Activated CD4-positive, alpha-beta memory T cell treated with anti-CD3 and anti-CD28 coated beads for 36 hours (primary cell): ENCODE measurements at places on chromosomes 5 and 9. TPM values are rescaled to one million over a fixed set of nuclear protein-coding genes. Genes with fewer than 3 reads are reported as not detected.

- no peak for DNase-seq
These were observed 88.0 kb downstream of the NLN start for GRCh38 chr5:65809817-65810531.

GRCh38 chr5:167156446-167156845, 1135.0 kb upstream of the WWC1 start:
- no peak for DNase-seq

- DNase-seq, result no peak
These were observed 22.5 kb upstream of the NIPSNAP3A start for GRCh38 chr9:104725014-104725413.

DNA sequence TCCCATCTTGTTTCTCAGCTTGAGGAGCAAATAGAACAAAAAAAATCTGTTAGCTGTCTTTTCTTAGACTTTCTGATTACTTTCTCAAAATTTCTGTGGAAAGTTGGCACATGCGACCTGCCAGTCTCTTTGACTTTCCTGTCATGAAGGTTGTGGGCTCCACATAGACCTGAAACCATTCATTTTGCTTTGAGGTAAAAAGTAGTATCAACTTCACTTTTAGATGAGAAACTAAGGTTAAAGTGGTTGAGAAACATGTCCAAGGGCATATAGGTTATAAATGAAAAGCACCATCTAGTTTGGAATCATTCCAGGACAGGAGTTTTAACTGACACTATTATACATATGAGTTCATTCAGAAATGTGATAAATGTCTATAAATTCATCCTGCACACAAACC, 42.7 kb downstream of the ST8SIA4 start:
- peak; percentile 26 for DNase-seq

DNA sequence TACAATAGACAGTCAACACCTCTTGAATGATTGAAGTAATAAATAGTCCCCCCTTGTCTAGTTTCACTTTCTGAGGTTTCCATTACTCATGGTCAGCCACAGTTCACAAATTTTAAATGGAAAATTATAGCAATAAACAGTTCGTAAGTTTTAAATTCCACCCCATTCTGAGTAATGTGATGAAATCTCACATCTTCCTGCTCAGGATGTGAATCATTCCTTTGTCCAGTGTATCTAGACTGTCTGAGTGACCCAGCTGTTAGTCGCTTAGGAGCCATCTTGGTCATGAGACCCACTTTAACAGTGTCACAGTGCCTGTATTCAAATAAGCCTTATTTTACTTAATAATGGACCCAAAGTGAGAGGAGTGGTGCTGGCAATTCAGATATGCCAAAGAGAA, 311.6 kb upstream of the PRR16 start:
- DNase-seq, result no peak

- DNase-seq, result no peak
These were observed 9.9 kb downstream of the PLPP7 start for GRCh38 chr9:131299346-131299960.

DNA sequence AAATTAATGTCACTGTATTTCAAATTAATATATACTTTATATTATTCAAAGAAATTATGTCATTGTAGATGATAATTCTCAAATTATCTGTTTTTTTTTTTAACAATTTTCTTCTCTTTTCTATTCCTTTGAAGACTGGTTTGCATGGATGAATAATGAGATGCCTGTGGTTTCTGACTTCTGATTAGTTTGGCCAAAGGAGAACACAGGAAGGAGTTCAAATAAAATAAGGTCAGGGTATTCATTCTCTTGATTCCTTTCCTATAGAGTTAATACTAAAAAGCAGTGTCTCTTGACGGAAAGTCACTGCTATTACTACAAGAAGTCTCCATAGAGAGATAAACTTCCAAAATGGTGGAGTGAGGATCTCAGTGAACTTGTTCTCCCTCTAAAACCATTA, 279.6 kb upstream of the FTMT start:
- DNase-seq, result no peak

DNA sequence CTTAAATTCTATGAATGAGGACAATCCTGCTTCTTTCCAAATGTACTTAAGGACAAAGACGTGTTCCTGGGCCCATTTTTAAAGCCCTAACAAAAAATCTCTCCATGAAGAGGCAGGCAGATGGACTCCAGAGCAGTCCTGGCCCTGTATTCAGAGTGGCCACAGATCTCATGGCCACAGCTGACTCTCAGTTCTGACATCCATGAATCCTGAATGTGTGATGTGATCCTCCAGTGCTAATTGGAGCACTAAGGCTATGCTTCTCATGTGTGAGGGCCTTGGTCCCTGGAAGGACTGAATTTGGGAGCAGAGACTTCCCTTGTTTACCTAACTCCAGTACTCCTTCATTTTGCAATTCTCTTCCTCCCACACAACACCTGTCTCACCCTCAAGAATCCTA, 373.0 kb downstream of the AGTPBP1 start:
- no peak for DNase-seq

GRCh38 chr9:96721731-96722429, 56.0 kb downstream of the ZNF510 start:
- DNase-seq, result no peak

PHPT1 gene
- 92.2 TPM for total RNA-seq

DNA sequence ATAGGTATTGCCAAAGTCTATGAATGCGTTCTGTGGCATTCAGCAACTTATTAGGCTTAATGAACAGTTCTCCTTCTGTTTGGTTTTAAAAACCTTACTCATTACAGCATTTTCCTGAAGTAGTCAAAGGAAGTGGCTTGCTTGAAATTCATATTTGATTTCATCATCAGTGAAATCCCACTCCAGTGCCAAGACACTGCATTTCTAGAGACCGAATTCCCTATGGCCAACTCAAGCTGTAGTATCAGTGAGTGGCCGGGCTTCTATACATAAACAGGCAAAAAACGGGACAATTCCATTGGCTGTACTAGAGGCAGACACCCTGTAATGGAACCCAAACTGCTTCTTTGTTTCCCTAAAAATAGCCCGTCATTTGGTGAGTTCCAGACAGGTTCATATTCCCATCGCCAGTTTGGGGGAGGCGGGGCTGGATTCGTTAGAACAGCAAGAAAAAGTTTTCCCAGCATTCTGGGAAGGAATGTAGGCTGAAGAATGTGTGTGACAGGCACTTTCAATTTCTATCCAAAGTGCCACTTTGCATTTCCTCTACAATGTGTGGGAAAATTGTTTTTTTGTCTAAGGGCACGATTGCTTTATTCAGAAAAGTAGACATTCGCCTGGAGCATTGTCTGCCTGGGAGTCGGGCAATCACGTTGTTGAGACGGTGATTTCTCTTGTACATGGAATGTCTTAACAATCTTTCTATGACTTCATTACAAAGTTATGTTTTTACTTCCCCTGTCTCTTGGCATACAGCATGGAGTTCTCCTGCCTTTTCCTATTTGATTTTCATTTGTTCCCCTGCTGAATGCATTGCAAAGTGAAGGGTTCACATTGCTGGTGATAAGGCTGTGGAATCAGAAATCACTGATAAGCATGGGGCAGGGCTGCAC, 141.8 kb upstream of the MAST4 start:
- DNase-seq, result no peak

DNA sequence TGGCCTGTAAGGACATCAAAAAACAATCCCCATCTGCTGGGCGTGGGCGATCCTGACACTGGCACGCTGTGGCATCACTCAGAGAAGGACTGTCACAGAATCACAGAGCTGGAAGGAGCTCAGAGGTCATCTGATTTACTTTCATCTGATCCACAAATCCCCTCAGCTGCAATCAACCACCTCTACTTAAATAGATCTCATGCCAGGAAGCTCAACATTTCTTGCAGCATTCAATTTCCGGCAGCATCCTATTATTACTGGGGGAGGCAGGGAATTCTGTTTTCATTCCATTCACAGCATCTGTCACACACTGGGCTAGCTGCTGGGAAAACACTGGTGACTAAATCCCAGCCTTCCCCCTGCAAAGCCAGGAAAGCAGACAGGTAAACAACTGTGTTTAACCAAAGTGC, 38.3 kb downstream of the RETREG1 start:
- DNase-seq, result no peak

DNA sequence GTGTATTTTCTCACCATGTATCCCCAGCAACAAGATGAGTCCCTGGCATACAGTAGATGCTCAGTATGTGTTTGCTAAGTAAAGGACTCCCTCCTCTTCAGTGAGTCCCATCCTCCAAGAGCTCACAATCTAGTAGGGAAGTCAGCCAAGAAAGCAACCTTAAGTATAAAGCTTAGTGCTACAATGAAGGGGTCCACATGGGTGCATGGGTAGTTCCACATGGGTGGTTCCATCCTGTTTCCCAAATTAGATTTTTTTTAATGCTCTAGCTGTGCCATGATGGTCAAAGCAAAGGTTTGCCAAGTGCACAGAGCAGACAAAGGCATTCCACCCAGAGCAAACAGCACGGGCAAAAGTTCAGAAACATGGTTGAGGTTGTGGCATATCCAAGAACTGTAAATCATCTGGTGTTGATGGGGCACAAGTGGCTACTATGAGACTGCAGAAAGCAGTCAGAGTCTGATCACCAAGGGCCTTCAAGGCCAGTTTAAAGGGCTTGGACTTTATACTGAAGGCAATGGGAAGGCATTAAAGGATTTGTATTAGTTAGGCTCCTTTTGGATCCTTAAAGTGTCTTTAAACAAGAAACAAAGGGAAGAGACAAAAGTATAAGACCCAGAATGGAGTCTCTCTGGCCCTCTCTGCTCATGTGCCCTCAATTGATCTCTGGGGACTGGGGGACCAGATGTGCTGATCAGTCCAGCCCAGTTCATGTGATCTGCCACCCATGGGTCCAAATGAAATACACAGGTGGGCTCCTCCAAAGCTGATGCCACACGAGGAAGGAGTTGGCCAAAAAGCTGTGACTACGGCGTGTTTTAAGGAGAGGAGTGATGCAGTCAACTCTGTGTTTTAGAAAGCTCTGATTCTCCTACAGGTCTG, 9.0 kb upstream of the CPLX2 start:
- no peak for DNase-seq

DNA sequence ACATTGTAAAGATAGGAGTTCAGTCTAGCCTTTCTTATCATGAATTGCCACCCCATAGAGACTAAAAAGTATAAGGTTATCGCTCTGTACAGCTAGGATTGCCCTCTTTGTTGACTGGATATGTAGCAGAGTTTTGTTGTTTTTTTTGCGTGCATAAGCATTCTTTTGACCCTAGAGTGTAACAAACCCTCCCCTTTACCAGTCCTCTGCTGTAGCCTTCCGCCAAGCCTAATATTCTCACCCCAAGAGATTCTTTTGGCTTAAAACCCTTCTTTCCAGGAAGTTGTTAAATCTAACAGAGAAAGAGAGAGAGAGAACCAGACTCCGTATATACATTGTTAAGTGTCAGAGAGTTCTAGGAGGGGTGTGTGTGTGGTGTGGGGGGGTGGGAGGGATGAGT, 113.9 kb downstream of the FGF1 start:
- DNase-seq, result no peak

PCDHGC3 gene
- not detected for total RNA-seq

PROB1 gene
- total RNA-seq, result 3.8 TPM

DNA sequence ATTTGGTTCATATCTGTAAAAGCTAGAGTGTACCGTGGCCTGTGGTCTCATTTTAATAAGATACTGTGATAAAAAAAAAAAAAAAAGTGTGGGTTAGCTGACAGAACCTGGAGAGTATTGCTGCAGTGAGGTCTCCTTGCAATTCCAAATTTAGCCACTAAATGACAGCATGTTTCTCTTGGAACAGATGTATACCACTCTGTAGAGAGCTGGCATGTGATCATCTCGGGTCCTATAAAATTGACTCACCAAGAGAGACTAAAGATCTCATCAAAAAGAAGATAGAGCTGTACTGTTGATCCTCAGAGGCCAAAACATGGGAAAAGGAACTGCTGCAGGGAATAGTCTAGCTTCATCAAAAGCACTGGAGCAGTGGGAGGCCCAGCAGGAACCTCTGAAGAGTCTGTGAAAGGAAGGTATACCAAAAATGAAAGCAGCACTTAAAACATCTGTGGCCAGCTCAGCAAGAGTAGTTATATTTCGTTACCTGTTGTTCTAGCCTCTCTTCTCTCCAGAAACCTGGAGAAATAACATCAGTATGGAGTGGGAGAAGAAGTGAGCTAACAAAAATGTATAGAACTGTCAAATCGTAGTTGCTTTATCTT, 826.8 kb downstream of the EFNA5 start:
- no peak for DNase-seq

SOWAHA gene
- total RNA-seq, result not detected

SKP2 gene
- 33.1 TPM for total RNA-seq

DNA sequence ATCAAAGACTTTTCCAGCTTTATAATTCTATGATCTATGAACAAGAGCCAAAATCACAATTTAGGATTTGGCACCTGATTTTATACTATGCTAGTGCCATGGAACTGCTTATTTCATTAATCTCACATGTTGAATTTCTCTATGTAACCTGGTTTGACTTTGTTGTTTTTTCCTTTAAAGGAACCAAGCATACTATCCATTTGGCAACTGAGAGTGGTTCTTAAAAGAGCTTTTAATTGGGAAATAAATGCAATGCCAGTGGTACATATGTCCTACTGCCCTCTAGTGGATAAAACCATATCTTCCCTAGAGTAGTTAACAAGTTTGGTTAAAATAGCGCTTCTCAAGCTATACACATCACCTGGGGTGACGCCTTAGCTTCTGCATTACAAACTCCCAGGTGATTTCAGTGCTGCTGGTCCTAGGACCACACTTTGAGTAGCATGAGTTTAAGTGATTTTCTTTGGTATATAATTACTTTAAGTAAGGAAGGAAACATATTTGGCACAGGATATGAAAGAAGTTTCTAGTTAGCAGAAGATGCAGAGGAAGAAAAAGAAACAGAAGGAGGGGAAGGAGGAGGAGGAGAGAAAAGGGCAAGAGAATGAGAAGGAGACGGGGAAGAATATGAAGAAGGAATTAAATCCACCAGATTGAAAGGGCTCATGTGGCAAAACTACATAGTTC, 56.8 kb downstream of the FGF10 start:
- no peak for DNase-seq

- DNase-seq, result no peak
These were observed 1247.0 kb upstream of the ACO1 start for GRCh38 chr9:31137176-31138160.

HAPLN1 gene
- total RNA-seq, result not detected

GRCh38 chr9:124242331-124243194, 15.2 kb upstream of the NEK6 start:
- no peak for DNase-seq

GRCh38 chr9:127059030-127059429, 63.4 kb downstream of the ANGPTL2 start:
- peak; percentile 23 for DNase-seq

RANBP3L gene
- total RNA-seq, result not detected

- DNase-seq, result no peak
These were observed 3.4 kb downstream of the CPEB4 start for GRCh38 chr5:173891308-173892116.

GRCh38 chr9:116671605-116672004, 15.5 kb upstream of the TRIM32 start:
- no peak for DNase-seq

HAVCR2 gene
- total RNA-seq, result 23.2 TPM

TNFAIP8 gene
- total RNA-seq, result 153 TPM

GRCh38 chr9:92616655-92617111, 53.2 kb downstream of the IPPK start:
- no peak for DNase-seq

LMX1B gene
- not detected for total RNA-seq
